ENCODE measurements at places on chromosomes 3 and 15.

DNA sequence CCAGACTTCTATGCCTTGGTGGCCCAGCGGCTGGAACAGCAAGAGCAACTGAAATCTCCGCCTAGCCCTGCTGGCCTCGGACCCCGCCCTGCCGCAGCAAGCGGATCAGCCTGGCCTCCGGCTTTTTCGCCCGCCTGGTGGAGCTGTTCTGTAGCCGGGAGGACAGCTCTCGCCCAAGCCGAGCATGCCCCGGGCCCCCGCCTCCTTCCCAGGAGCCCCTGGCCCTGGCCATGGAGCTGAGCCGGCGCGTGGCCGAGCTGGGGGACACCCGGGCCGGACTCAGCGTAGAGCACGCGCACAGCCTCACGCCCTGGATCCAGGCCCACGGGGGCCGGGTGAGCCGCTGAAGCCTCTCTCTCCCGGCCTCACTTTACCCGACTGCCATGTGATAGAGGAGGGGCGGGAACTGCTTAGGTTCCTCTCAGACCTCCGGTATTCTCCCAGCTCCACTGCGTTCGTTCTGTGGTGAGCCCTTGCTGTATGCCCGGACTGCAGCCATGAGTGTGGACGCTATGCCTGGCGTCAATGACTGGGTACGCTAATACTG, 24.1 kb upstream of the MRPL3 start:
- peak; percentile 76 for DNase-seq

DNA sequence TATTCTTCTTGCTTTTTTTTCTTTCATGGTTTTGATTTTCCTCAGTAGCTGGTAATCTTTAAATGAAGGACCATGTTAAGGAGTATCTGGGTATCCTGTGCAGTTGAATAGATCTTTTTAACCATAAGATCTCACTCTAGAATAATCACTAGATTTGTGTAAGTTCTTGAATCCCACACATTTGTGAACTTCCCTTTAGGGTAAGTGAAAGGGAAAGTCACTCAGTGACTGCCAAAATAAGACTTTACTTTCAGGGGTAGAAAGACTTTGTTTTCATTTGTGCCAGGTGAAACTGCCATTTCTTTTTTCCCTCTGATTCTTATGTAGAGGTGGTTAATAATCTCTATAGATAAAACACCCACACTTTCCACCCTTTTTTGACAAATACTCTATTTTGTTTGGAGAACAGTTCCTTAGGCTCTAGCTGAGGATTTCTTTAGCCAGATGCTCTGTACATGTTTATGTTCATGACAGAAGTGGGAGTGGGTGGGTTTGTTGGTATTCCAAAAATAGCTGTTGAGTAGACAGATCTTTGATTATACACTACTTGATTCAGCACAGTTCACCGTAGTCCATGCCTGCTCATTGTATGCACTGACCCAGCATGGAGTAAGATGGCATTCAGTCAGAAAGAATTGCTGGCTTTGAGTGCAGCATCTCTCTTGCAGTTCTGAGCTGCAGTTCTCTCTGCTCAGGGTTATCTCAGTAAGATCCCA, 28.5 kb downstream of the LRRC49 start:
- peak; percentile 4 for DNase-seq

DNA sequence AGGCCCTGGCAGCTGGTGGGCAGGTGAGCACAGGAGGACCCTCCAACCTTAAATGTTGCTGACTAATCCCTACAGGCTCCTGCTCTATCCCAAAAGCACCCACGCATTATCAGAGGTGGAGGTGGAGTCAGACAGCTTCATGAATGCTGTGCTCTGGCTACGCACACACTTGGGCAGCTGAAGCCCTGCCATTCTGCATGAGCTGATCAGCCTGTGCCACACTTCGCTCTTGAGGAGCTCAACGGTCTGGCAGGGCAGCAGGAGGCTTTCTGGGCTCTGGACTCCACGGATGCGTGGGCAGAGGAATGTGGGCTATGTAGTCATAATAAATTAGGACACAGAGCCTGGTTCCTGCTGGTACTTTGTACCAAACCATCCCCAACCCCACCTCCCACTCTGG, 6.1 kb downstream of the MST1 start:
- no peak for DNase-seq

DNA sequence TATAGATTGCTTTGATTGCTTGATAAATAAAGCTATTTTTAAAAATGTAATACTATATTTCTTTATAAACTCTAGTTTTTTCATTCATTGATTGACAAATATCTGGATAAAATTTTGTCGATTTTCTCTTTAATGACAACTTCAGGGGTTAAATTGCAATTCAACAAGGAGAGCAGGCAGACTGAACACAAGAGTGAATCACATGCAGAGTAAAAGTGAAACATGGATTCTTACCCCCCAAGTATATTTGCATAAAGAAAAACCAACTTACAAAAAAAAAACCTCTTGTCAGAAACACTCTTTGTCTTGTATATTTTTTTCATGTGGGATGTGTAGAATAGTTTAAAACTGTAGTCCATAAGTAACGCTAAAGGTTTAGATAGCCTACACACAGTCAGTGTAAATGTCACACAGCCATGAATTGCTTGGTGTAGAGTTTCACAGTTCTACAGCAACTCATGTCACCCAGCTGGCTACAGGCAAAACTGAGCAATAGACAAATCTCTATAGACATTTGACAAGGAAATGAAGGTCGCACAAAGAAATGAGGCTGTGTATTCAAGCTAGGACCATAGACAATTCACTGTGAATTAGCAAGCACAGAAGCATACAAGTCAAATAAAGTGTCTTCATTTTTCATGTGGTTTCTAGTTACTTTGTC, 141.6 kb downstream of the THRB start:
- no peak for DNase-seq

GRCh38 chr3:38655708-38656300, 6.3 kb upstream of the SCN5A start:
- DNase-seq = peak; percentile 51

DNA sequence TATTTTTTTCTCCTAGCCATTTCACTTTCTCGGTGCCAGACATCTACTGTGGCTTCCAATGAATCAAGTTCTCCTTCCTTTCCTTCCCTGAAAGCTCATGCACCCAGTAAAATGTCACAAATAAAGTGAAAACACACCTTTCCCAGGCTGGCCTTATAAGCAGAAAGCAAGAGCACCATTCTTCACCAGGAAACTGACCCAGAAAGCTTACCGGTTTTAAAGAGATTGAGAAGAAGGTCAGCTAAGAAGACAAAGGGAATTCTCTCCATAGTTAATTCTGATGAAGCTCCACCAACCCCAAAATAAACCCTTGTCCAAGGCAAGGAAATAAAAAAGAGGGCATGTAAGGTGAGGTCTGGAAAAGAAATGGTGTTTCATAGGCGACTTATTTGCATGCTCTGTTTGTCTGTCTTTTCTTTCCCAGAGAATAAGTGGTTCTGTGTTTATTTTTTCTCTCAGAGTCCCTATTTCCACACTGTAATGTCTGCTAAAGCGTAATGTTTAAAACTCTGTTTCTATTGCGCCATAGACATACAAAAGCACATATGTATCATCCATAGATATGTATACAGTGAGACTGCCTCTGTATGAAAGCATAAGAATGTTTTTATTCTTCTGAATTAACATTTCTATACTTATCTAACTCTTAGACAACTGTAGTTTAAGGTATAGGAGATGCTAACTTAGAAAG, 2.8 kb downstream of the LSAMP start:
- no peak for DNase-seq

DNA sequence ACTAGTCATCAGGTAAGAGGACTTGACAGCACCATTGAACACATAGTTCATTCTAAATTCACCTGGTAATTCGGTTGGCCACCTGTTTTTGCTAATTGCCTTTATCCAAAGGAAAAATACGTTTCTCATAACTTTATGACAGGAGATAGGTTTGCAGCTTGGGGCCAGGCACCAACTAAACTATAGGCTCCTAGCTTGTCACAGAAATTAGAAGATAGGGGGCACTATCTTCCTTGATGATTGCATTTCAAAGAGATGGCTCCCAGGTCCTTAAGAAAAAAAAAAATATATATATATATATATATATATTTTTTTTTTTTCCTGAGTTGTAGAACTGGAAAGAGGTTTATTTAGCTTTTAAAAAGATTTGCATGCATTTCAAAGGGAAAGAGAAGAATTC, 563.6 kb downstream of the NAALADL2 start:
- DNase-seq = no peak

- no peak for DNase-seq
Measured at GRCh38 chr3:94167796-94168195, 104.9 kb downstream of the NSUN3 start.

DNA sequence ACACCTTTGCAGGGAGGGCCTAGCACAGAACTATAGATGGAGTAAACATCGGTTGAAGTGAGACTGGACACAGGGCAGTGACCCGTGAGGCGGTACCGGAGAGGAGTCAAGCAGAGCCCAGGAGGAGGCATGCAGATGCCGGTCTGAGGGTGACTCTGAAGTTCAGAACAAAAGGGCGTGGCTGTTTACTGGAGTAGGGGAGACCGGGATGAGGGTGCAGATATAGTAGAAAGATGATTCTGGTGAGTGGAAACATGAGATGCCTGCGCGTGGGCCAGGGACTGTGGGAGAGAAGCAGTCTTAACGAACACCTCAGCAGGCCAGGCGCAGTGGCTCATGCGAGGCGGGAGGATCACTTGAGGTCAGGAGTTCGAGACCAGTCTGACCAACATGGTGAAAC, 113.1 kb downstream of the NSMCE3 start:
- no peak for DNase-seq

DNA sequence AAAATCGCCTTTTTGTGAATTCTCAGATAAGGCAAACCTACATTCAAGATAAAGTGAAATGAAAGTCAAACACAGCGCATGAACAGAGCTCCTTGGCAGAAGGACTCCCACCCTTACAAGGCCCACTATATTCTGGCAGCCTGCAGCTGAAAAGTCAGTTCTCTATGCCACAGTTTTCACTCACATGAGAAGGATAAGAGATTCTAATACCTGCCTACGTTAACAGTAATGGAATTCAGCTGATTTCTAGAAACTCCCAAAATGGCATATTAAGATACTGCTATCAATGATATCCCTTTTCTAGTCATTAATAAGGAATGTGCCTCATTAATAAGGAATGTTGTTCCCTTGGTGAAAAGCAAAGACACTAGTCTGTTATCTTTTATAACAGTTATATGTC, 27.0 kb downstream of the SLC30A4 start:
- DNase-seq = no peak

DNA sequence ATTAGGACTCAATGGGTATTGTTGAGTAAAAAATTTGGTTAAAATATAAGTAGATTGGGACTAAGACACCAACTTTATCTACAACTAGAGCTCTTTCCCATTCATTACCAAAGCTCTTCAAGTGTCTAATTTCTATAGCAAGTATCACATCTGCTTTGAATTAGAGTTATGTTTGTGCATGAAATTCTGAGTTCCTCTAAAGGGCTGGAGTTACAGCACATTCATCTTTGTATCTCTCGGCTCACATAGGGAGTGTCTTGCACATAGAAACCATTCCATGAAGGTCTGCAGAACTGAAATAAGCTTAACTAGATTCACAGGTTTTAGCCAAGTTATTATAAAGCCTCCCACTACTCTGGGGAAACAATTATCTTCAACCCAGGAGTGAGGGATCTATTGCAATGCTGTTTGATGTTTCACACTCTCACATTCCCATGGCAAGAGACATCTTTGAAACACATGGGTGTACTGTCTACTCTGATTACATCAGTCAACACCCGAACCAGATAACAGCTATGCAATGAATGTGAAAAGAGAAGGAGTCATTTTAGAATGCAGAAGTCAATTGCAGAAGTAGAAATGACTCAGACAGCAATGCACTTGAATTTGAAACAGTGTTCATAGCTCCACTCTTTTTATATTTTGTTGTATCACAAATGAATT, 93.1 kb upstream of the KBTBD8 start:
- DNase-seq = no peak

DNA sequence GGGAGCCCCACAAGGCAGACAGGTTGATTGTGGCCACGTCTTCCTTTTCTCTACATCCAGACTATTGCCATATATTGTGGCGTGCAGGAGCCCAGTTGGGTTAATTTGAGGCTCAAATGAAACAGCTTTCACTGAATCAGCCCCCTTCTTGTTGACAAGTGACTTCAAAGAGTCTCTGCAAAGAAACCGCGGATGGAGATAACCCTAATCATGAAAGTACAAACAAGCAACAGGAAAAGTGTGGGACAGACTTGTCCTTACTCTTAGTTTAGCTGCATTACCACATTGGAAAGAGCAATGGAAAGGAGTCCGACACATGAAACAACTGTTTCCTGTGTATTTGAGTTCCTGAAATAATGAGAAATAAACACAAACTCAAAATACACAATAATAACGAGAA, 3.3 kb downstream of the TMEM40 start:
- DNase-seq = no peak

- DNase-seq = peak; percentile 50
Measured at GRCh38 chr15:77846360-77846759, 213.6 kb upstream of the LINGO1 start.

- no peak for DNase-seq
Measured at GRCh38 chr3:51338632-51339031, 46.5 kb upstream of the MANF start.

DNA sequence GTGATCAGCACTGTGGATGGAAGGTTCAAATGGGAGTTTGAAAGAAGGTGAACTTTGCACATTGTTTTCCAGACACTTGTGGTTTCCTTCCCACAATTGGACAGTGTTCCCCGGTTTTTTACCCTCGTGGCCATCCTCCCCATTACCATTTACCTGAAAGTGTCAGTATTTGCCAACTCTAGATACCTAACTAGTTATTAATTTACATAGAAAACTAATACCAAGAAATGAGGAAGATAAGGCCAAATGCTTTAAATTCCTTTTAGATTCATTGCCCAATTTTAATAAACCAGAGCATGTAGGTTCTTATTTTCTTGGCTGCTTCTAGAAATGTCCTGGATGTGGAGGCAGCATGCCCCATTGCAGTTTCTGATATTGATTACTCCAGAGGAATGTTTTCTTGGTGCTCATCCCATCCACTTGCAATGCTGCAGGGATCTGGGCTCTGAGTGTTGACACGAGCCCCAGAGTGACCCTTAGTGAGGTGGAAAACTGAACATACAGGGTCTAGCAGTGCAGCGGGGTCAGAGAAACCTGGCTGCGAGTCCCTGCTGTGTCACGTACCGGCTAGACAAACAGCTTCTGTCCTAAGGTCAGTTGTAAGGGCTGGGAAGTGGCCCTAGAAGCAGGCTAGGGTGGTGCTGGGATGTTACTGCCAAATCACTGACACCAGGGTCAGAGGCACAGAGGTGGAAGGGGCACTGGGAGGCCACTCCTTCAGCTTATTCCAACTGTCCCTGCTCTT, 23.5 kb downstream of the LSM3 start:
- no peak for DNase-seq

- DNase-seq = peak; percentile 41
Measured at GRCh38 chr3:140499114-140499757, 178.6 kb upstream of the TRIM42 start.

DNA sequence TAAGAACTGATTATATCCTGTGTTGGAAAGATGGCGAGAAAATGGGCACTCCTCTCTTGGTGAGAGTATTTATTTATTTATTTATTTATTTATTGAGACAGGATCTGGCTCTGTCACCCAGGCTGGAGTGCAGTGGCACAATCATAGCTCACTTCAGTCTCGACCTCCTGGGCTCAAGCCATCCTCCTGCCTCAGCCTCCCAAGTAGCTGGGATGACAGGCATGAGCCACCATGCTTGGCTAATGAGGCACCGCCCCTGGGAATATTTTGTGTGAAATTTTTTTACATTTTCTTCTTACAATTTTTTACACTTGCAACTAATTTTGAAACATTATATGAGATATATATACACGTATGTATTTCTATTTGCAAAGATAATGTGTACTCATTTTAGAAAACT, 150.5 kb upstream of the PRR20G start:
- no peak for DNase-seq

GRCh38 chr15:69812861-69813261, 284.9 kb downstream of the TLE3 start:
- peak; percentile 6 for DNase-seq

- DNase-seq = no peak
Measured at GRCh38 chr3:175526191-175526590, 667.1 kb downstream of the NAALADL2 start.
